ENCODE measurements at places on chromosomes 16 and 17.

GRCh38 chr17:35726127-35726952 is 5.1 kb upstream of the RASL10B start:
- no peak for DNase-seq

GRCh38 chr16:25546791-25547190 is 145.0 kb upstream of the HS3ST4 start:
- no peak for DNase-seq

DNA sequence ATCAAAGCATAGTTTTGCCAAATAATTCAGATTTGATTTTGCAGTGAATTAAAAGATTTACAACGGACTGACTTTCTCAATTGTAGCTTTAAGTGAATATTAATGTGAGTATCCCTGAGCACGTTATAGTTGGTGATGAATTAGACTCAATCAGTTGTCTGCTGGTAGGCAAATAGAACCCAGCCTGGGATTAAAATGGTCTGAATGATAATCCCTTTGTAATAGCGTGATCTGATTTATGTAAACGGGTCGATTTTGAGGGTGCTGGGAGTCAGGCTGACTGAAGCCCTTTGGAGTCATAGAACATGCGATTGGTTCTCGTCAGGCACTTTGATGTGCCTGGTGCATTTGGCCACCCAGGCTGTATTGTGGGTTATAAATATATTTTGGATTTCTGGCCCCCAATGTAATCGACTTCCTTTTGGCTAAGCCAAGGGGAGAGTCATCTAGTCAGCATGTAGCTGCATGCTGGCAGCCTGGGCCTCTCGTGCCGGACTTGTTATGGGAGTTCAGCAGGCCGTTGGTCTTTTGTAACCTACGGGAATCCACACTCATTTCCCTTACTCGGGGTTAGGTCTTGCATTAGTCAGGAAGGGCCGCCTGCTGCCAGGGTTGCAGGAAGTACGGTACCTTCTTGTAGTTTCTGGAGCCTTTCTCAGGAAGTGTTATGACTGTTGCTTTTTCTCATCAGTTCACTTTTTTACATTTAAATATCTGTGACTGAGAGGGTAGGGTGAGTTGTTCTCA is 5.4 kb downstream of the PGS1 start:
- DNase-seq, result peak; percentile 44

DNA sequence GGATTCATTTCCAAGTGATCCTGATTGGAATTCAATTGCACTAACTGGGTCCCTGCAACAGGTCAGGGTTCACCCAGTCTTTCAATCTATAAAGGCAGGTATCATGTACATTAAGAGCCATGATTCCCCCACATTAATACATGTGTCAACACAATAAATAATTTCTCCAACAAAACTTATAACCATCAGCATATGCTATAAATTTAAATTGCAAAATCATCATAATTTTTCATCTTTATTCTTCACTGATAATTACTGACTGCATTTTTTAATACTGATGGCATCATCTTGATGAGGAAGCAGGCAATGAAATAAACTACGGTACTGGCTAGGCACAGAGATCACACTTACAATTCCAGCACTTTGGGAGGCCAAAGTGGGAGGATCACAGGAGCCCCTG is 59.4 kb downstream of the ZFHX3 start:
- no peak for DNase-seq
